Cardiac muscle cell (in vitro differentiated cells and primary cell): ENCODE measurements at places on chromosomes 1 and 21.

- DNase-seq, result no peak
These were observed 211.1 kb upstream of the FAM78B start for GRCh38 chr1:166377896-166378295.

- DNase-seq, result peak; percentile 21
These were observed 112.2 kb downstream of the NEK7 start for GRCh38 chr1:198268784-198269645.

DNA sequence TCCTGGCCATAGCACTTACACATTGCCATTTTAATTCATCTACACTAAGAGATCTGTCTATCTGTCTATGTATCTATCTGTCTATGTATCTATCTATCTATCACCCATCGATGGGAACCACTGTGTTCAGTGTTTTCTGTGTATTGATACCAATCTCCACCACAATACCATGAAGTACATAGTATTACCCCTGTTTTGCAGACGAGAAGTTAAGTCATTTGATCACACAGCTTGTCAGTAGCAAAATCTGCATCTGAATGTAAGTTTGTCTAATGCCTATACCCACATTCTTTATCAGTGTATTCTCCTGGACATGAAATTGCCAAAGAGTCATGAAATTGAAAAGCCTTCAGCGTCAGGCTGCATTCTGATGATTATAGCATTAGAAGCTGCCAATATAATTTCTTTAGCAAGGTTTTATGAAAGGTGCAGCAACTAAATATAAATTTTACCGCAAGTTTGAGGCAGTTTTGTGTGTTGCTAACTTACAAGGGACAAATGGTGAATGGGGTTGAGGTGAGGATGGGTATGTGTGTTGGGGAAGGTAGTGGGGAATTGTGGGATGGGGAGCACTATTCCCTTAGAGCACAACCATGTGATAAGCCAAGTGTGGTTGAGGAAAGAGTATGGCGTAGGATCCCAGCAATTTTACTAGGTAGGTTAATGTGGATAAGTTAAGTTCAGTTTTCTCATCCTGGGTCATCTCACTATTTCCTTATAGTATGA, 24.2 kb downstream of the SLAMF1 start:
- DNase-seq, result no peak

- no peak for DNase-seq
These were observed 43.8 kb downstream of the STPG1 start for GRCh38 chr1:24369801-24370200.

GRCh38 chr1:7409278-7409677, 361.8 kb upstream of the VAMP3 start:
- DNase-seq, result no peak

DNA sequence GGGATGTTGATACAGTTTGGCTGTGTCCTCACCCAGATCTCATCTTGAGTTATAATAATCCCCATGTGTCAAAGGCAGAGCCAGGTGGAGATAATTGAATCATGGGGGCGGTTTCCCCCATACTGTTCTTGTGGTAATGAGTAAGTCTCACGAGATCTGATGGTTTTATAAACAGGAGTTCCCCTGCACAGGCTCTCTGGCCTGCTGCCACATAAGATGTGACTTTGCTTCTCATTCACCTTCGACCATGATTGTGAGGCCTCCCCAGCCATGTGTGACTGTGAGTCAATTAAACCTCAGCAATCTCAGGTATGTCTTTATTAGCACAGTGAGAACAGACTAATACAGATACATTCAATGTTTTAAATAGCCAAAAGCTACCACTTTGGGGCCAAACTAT, 41.1 kb downstream of the SLC35F3 start:
- DNase-seq, result no peak

DNA sequence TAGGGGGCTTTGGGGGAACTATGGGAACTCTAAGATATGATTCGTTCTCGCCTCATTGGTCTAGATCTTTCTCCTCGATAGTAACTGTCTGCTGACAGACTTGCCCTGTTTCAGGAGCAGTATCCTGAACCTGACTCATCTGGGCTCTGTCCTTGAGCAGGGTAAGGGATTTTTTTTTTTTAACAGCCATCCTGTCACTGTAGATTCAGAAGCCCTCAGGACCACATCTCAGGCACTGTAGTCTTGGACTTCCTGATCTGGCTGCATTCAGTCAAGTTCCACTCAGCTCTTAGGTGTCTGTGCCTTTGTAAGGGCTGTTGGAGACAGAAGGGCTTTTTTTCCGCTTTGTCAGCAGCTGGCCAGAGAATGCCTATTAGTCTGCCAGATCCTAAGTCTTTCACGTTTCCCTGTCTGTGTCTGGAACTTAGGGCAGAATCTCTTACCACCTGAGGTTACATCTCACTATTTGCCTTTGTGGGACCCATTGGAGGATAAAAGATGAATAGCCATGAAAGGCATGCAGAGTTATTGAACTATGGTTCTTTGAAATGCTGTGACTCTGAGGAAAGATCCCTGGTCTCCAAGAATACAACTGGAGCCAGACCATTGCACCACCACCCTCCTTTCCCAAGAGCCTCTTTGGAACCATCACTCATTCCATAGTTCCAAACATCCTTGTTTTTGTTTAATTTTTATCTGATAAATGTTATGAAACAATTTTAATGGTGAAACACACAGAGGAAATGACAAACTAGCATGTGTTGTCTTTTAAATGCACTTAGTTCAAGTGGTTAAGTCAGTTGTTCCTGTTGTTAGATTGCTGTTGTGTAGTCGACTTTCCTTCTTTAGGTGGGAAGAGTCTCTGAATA, 49.7 kb upstream of the MACF1 start:
- DNase-seq, result peak; percentile 92

DNA sequence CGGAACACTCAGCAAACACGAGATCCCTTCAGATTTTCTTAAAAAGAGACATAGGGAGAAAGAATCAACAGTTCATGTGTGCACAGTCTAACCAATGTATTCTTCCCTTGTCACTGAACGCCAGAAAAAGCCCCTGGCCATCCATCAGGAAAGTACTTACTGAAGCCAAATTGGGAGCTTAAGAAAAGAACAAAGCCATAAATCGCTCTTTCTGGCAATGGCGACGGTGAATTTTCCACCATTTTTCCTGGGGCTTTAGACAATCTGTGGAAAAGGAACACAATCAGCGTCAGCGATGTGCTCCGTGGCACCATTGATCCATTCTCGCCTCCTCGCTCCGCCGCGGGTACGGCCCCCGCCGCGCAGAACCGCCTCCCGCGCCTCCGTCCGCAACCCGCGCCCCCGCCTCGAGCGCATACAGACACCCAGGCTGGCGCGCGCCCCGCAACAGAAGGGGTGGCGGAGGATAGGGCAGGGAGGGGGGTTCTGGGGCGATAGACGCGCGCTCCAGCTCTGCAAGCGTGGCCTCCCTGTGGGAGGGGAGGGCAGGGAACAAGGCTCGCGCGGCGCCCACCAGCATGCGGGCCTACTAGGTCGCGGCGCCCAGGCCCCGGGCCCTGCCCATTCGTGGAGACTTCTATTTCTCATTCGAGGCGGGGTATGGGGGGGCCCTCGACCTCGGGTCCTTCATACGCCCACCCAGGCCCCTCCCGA, 440 bp downstream of the PIGP start:
- no peak for DNase-seq

- no peak for DNase-seq
These were observed 147.1 kb downstream of the PGBD5 start for GRCh38 chr1:230278871-230279582.

DNA sequence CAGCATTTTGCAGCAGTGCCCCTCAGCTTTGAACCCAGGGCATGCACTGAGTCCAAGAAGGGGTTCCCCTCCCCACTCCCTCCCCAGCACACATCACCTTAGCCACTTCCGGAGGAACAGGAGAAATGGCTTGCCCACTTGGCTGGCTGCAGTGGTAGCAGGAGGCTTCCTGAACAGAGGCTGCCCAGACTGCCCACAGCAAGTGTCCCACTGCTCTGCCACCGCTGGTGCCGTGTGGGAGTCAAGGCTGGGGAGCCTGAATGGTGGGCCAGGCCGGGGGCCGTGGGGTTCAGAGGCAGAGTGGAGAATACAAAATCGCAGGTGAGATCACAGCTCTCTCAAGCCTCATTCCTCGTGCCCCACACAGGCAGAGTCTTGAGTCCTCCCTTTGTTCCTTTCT, 34.5 kb downstream of the CD247 start:
- no peak for DNase-seq

- DNase-seq, result no peak
These were observed 532.2 kb downstream of the NPHP4 start for GRCh38 chr1:5459839-5460610.

GRCh38 chr1:46193984-46194570, 4.2 kb downstream of the POMGNT1 start:
- DNase-seq, result no peak
